ENCODE measurements at places on chromosomes 5 and 9.

DNA sequence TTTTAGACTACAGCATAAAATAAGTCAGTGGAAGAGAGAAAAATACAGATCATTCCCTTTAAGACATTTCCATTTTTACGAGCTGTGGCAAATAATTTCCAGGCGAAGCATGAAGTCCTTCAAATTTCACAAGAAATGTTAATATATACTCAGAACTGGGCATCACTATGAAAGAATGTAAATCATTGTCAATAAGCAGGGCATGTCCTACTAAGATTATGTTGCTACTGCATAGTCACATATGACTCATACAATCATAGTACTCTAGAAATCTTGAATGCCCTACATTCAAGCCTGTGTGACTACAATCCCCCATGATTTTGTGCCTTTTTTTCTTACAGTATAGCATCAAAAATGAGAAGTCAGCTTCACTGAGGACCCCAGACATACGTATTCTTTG lies 485.2 kb upstream of the FTMT start:
- no peak for DNase-seq

GRCh38 chr5:172565931-172566665 lies 75.0 kb upstream of the NEURL1B start:
- no peak for DNase-seq

DNA sequence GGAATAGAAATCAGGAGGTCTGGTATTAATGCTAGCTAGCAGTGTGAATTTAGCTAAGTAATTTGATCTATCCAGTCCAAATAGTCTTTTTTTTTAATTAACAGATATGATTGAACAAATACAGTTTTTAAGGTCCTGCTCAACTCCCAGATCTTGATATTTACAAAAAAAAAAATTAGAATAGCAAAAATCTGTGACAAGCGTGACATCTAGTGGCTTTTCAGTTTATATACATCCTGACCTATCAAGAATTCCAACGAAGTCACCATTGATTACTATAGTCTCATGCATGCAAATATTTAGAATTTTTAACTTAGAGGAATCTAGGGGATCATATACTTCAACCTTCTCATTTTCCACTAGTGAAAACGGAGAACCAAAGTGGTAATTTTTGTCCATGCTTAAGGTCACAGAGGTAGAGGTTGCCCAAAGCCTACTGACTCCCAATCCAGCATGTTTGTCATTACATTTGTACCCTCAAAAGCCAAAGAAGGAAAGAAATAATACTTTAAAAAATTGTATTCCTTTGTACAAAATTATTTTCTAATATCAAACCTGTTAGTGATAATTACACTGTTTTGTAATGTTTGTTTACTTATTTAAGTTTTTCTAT lies 17.6 kb upstream of the TARS1 start:
- no peak for DNase-seq

GRCh38 chr9:69759021-69759420 lies 790 bp downstream of the PTAR1 start:
- no peak for DNase-seq

DNA sequence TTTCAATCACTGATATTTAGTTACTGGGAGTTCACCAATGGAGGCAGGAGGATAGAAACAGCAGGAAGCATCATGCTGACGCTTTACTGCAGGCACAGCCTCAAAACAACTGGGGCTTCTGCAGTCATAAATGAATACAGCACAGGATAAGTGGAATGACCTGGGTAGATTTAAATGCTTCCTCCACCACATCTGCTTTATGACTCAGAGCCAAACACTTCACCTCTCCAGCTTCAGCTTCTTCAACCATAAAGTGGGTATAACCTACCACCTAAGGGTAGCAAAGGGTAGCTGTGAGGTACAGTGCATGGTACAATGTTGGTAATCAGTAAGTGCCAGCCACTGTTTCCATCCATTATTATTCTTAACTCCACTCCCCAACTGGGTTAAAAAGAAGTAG lies 28.4 kb downstream of the RASEF start:
- no peak for DNase-seq

GRCh38 chr5:169222934-169223594 lies 77.9 kb downstream of the SLIT3 start:
- DNase-seq, result no peak

GRCh38 chr5:129155876-129156275 lies 61.3 kb downstream of the ISOC1 start:
- DNase-seq, result no peak

- no peak for DNase-seq
Measured at GRCh38 chr5:151954255-151954654, 29.6 kb upstream of the GLRA1 start.

GRCh38 chr9:4097515-4097914 lies 202.4 kb downstream of the GLIS3 start:
- DNase-seq, result no peak

GRCh38 chr5:151619812-151620460 lies 28.8 kb upstream of the FAT2 start:
- DNase-seq, result no peak

GRCh38 chr5:36215910-36216309 lies 25.8 kb downstream of the NADK2 start:
- no peak for DNase-seq
